Central memory CD8-positive, alpha-beta T cell (primary cell): ENCODE measurements at places on chromosomes 6 and 20.

DNA sequence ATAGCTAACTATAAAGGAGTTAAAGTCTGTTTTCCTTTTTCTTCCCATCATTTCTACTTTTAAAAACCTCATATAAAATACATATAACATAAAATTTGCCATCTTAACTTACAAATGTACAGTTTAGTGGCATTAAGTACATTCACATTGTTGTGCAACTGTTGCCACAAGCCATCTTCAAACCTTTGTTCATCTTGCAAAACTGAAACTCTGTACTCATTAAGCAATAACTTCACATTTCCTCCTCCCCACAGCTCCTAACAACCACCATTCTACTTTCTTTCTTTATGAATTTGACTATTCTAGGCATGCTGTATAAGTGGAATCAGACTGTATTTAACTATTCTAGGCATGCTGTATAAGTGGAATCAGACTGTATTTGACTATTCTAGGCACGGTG, 4.5 kb downstream of the CCDC170 start:
- H3K4me3 ChIP-seq = no peak overlapping the region
- no peak overlapping the region for H3K27ac ChIP-seq
- no peaks in the 10 kb centered on the region for H3K36me3 ChIP-seq
- H3K27me3 ChIP-seq = peaks cover 57% of the 10 kb centered on the region

DNA sequence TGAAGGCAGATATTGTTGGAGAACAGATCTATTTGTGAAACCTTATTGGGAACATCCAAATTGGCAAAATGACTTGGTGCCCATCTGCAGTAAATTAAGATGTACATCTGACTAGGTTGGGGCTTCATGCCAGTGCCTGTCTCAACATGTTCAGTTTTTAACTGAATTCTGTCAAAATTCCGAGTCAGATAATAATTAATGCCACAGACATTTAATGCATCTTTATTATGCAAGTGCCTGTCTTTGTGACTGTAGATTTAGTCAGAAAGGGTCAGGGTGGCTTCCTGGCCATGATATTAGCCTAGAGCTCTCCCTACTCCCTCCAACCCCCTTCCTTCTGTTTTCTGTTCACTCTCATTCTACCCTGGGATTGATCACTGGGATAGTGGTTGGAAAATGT, 199.3 kb upstream of the FLRT3 start:
- no peaks in the 10 kb centered on the region for H3K4me1 ChIP-seq
- H3K27ac ChIP-seq = no peak overlapping the region
- DNase-seq = no peak
- H3K4me3 ChIP-seq = no peak overlapping the region

DNA sequence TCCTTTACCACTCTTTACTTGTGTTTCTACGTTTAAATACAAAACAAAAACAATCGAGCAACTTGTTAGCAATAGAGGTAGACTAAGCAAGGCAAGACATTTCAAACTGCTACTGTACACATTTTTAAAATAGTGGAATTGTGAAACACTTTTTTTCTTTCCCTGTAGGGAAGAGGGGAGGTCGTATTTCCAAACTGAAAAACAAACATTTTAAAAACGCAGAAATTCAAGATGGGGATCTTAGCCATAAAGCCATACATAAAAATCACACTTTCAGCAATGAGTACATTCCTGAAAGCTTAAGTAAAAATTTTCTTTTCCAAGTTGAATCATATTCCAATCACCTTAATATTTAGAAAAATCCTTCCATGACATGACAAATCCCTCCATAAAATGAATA, 267.6 kb downstream of the LAMA2 start:
- H3K4me3 ChIP-seq = no peak overlapping the region
- no peak overlapping the region for H3K27ac ChIP-seq
- DNase-seq = no peak
- no peaks in the 10 kb centered on the region for H3K36me3 ChIP-seq

- peaks cover 5% of the 10 kb centered on the region for H3K36me3 ChIP-seq
- no peak overlapping the region for H3K4me3 ChIP-seq
- no peak for DNase-seq
- no peaks in the 10 kb centered on the region for H3K27me3 ChIP-seq
- no peak overlapping the region for H3K27ac ChIP-seq
These were observed 120.2 kb upstream of the BEND3 start for GRCh38 chr6:107235511-107235910.

DNA sequence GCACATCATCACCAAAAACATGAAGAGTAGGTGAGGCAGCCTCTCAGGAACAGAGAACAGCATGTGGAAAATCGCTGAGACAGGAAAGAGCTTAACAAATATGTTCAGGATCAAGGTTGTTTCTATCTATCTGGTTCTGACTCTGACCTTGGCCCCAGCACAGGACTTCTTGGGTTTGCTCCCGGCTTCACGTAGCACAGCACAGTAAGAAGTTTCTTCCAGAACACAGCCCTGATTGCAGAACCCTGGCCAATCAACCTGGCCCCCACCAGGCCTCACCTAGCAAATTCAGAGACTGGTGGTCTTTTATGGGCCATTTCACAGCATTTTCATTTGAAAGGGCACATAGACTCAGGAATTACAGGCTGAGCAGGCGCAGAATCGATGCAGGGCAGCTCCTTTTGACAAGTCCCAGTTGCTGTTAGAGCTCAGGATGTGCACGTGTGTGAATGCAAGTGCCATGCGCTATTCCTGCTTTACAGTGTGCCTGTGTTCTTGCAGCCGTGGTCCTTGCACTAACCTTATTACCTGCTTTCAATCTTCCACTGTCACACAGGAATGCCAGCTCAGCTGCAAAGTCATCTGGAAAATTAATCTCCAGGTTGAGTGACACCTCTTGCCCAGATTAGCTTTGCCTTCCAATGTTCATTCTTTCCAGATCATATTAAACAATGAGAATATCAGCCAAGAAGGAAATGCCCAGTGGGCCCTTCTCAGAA, 100.5 kb upstream of the SLC2A12 start:
- H3K27ac ChIP-seq = no peak overlapping the region
- H3K27me3 ChIP-seq = no peaks in the 10 kb centered on the region
- H3K36me3 ChIP-seq = no peaks in the 10 kb centered on the region
- no peak overlapping the region for H3K4me3 ChIP-seq
- DNase-seq = no peak
- H3K4me1 ChIP-seq = no peaks in the 10 kb centered on the region

GRCh38 chr6:30157581-30157980, 3.4 kb downstream of the TRIM10 start:
- H3K27ac ChIP-seq = no peak overlapping the region
- peaks cover 2% of the 10 kb centered on the region for H3K36me3 ChIP-seq
- no peak for DNase-seq

- no peaks in the 10 kb centered on the region for H3K27me3 ChIP-seq
- H3K4me1 ChIP-seq = peaks cover 41% of the 10 kb centered on the region
- no peak overlapping the region for H3K4me3 ChIP-seq
- DNase-seq = no peak
- no peak overlapping the region for H3K27ac ChIP-seq
These were observed 165.1 kb downstream of the PREX1 start for GRCh38 chr20:48662711-48663110.

GRCh38 chr6:14455876-14456648, 338.5 kb downstream of the CD83 start:
- H3K27me3 ChIP-seq = no peaks in the 10 kb centered on the region
- H3K27ac ChIP-seq = no peak overlapping the region
- peaks cover 31% of the 10 kb centered on the region for H3K4me1 ChIP-seq

- H3K27ac ChIP-seq = no peak overlapping the region
- no peaks in the 10 kb centered on the region for H3K27me3 ChIP-seq
- no peaks in the 10 kb centered on the region for H3K4me1 ChIP-seq
These were observed 92.1 kb downstream of the EPB41L2 start for GRCh38 chr6:130970839-130971410.

DNA sequence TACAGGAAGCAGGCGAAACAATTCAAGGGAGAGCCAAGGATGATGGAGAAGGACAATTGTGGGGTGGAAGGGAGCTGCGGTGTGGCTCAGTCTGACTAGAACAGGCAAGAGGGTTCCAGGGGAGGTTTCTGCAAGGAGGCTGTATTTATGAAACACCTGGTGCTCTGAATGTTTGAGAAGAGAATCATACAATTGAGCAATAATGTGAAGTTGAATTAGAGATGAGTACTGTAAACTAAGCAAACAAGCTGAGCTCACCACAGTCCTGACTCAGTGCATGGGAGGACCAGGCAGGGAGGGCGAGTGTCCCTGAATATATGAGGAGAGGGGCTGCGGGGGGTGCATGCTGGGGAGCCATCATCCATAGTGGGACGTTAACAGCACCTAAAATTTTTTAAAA, 279.7 kb downstream of the KIF16B start:
- no peaks in the 10 kb centered on the region for H3K4me1 ChIP-seq
- DNase-seq = no peak
- no peak overlapping the region for H3K4me3 ChIP-seq
- H3K27ac ChIP-seq = no peak overlapping the region

- no peak overlapping the region for H3K4me3 ChIP-seq
- no peak for DNase-seq
- H3K27ac ChIP-seq = no peak overlapping the region
- no peaks in the 10 kb centered on the region for H3K36me3 ChIP-seq
- peaks cover 31% of the 10 kb centered on the region for H3K4me1 ChIP-seq
These were observed 45.7 kb downstream of the HBS1L start for GRCh38 chr6:135008941-135009290.

- H3K4me3 ChIP-seq = no peak overlapping the region
- H3K36me3 ChIP-seq = peaks cover 4% of the 10 kb centered on the region
- peaks cover 7% of the 10 kb centered on the region for H3K4me1 ChIP-seq
- no peak for DNase-seq
- no peaks in the 10 kb centered on the region for H3K27me3 ChIP-seq
- no peak overlapping the region for H3K27ac ChIP-seq
These were observed 49.3 kb downstream of the TBC1D7 start for GRCh38 chr6:13278991-13279390.

DNA sequence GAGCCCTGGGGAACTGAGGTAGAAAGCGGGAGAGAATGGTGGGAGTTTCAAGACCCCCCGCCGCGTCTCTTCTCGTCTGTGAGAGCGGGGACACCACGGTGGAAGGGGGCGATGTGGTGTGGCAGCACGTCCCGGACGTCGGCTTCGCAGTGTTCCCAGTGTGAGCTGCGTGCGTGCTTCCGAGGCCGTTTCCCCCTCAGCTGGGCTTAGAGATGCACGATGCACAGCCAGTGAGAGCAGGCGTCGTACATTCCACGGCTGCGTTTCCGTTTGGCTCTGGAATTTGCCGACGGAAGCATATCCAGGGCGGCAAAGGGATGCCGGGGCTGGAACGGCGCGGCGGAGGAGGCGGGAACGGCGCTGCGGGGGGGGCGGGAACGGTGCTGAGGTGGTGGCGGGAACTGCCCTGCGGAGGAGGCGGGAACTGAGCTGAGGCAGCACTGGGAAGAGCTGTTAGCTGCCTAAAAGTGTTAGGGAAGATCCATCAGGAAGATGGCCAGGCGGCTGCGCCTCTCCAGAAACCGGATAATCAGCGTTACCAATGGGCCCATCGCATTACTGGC, 37.7 kb downstream of the KIF25 start:
- H3K4me3 ChIP-seq = peak overlapping the region; percentile 66
- no peak overlapping the region for H3K27ac ChIP-seq
- peaks cover 46% of the 10 kb centered on the region for H3K27me3 ChIP-seq
- H3K4me1 ChIP-seq = peaks cover 8% of the 10 kb centered on the region
- DNase-seq = no peak

- no peak overlapping the region for H3K27ac ChIP-seq
- no peaks in the 10 kb centered on the region for H3K4me1 ChIP-seq
- peaks cover 36% of the 10 kb centered on the region for H3K27me3 ChIP-seq
- H3K4me3 ChIP-seq = no peak overlapping the region
These were observed 3.1 kb downstream of the PXDC1 start for GRCh38 chr6:3748208-3749066.

DNA sequence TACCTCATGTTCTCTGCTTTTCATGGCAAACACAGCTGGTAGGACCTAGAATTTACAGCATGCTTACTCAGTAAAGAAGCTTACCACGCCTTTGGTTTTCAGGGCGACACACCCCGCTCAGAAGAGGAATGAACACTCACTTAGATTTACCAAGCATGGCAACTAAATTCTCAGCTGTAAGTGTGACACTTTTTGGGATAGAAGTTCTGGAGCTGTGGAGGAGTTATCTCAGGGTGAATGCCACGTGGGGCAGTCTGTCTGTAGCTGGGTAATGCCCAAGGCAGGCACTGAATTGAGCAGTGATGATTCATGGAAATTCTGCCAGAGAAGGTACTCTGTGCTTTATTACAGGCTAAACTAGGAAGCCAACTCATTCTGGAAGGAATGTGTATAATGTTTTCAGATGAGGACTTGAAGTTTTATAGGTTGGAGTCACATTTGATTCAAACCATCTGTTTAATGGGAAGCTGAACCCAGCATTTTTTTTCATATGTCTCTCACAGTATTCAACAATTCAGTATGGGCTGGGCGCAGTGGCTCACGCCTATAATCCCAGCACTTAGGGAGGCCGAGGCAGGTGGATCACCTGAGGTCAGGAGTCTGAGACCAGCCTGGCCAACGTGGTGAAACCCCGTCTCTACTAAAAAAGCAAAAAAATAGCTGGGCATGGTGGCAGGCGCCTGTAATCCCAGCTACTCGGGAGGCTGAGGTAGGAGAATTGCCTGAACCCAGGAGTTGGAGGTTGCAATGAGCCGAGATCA, 3.5 kb upstream of the PRIM2 start:
- no peaks in the 10 kb centered on the region for H3K27me3 ChIP-seq
- no peak overlapping the region for H3K4me3 ChIP-seq
- DNase-seq = no peak
- peaks cover 17% of the 10 kb centered on the region for H3K4me1 ChIP-seq
- H3K27ac ChIP-seq = no peak overlapping the region

GRCh38 chr20:32312718-32313424, 35.4 kb downstream of the KIF3B start:
- no peaks in the 10 kb centered on the region for H3K27me3 ChIP-seq
- peaks cover 38% of the 10 kb centered on the region for H3K36me3 ChIP-seq
- peak overlapping the region; percentile 14 for H3K27ac ChIP-seq

- no peak for DNase-seq
- no peaks in the 10 kb centered on the region for H3K4me1 ChIP-seq
- peaks cover 20% of the 10 kb centered on the region for H3K27me3 ChIP-seq
These were observed 189.2 kb downstream of the TBC1D7 start for GRCh38 chr6:13139119-13139518.

DNA sequence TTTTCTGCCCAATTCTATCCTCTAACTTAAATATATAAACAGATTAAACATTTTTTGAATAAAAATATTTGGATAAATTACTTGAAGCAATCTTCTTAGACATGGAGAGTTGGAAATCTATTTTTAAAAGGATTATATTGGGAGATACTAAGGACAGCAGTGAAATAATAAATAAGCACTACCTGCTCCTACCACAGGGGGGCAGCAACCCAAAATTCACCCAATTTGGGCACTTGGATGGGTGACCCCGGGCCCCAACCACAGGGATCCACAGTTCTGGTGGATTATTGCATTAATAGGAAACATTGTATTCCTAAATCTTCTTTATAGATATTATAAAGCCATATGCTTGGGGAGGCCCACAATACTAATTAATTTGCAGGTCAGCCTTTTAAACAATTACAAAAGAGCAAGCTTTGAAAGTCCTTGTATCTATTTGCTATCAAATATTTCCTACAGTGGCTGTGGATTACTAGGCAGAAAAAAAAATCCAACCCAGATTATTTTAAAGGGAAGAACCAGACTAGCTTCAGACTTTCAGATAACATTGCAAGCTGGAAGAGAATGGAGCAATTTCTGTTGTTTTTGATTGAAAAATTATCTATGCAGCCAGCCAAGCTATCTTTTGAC, 66.4 kb upstream of the PDE10A start:
- H3K27ac ChIP-seq = no peak overlapping the region
- no peaks in the 10 kb centered on the region for H3K4me1 ChIP-seq
- no peaks in the 10 kb centered on the region for H3K27me3 ChIP-seq
- no peak overlapping the region for H3K4me3 ChIP-seq
- no peak for DNase-seq

GRCh38 chr6:22709803-22710202, 140.4 kb downstream of the HDGFL1 start:
- DNase-seq = no peak
- H3K4me1 ChIP-seq = no peaks in the 10 kb centered on the region
- no peaks in the 10 kb centered on the region for H3K27me3 ChIP-seq
- no peaks in the 10 kb centered on the region for H3K36me3 ChIP-seq
